G401 (cell line): ENCODE measurements at places on chromosomes 16 and 17. TPM values are rescaled to one million over a fixed set of nuclear protein-coding genes. Genes with fewer than 3 reads are reported as not detected.

ODAD4 gene
- 1.7 TPM in 1 of 2 replicates, not detected in the other for total RNA-seq

SLFN11 gene
- not detected in 2 replicates for total RNA-seq

EVPL gene
- total RNA-seq, result 0.80 and 5.4 TPM in 2 replicates

CACNA1H gene
- total RNA-seq, result 14.8 and 21.8 TPM in 2 replicates

NT5M gene
- 1.4 and 3.8 TPM in 2 replicates for total RNA-seq

CMTM2 gene
- total RNA-seq, result not detected in 2 replicates
